ENCODE measurements at places on chromosomes 12 and 14.

DNA sequence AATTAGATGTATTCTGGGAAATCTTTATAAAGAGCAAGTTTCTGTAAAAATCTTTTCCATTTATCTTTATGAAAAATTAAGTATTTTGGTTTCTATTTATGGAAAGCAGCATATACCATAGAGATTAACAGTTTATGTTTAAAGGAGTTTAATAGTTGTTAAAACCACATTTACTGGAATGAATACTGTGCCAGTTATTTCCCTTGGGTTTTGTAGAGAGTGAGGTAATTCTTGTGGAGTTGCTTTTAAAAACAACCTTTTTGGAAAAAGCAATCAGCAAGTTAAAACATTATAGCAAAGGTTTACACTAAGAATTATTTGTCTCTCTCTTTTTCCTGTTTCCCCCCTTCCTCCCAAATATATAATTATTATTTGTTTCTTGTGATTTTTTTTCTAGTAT is 34.9 kb downstream of the AEBP2 start:
- DNase-seq, result no peak

DNA sequence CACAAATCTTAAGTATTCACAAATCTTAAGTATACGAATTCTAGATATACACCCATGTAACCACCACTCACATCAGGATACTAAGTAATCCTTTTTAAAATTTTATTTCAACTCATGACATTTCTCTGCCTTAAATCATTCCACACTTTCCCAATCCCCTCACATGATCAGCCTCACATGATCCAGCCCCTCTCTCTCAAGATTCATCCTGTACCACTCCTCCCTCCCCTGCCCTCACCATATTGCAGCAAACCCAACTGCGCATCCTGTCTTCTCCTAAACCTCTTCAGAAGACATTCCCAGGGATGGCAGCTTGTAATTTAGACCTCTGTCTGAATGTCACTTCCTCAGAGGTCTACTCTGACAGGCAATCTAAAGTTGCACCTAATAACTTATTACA is 1.7 kb upstream of the EIF4B start:
- no peak for DNase-seq

DNA sequence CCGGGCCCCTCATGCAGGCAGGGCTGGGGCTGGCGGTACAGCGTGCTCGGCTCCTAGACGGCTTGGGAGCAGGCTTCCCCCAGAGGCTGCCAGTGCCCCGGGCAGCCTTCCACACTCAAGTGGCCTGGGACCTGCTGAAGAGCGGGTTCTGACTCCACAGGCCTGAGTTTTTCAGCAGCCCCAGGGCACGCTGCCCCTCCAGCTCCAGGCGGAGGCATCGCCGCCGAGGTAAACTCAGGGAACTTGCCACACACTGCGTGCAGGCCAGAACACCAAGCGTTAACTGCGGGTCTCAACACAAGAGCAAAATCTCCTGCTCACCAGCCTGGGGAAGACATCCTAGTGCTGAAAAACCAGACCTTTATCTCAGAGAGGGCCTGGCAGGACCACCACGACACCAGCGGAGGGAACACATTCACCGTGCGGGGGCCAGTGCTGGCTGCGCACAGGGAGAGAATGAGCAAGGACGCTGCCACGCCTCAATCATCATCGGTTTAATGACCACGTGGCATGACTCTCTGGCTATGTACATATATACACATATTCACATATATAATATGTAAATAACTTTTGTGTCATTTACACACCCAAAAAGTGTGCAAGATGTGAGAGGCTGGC is 21.3 kb downstream of the PSMC1 start:
- DNase-seq, result no peak

- no peak for DNase-seq
Observed at GRCh38 chr12:57603815-57604453, 690 bp upstream of the DTX3 start.

GRCh38 chr12:106753526-106753925 is 21.0 kb upstream of the RIC8B start:
- DNase-seq, result no peak
